Activated naive CD4-positive, alpha-beta T cell treated with anti-CD3 and anti-CD28 coated beads, Interleukin-2, amount 10 ng/mL, durations not matched to agents 7 days and 5 days (primary cell): ENCODE measurements at places on chromosomes 7 and 10.

DNA sequence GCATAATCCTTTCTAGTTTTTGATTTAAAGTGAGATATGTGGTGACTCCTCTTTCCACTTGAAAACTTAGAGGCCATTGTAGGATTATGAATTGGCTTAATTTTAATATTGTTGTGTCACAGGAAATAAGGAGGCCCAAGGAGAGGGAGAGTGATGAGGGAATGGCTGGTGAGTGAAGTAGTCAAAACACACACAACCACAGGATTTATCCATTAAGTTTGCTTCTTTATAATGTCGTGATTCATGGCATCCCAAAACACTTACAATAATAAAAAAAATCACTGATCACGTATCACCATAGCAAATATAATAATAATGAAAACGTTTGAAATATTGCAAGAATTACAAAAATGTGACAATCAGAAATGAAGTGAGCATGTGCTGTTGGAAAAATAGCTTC is 1215.5 kb upstream of the LRRTM3 start:
- DNase-seq: no peak

GRCh38 chr10:35640474-35640873 is 1.6 kb downstream of the FZD8 start:
- peak; percentile 42 for DNase-seq

GRCh38 chr10:18463673-18464211 is 187.6 kb downstream of the NSUN6 start:
- DNase-seq: no peak

GRCh38 chr10:72027498-72027897 is 60.9 kb downstream of the SPOCK2 start:
- DNase-seq: no peak

DNA sequence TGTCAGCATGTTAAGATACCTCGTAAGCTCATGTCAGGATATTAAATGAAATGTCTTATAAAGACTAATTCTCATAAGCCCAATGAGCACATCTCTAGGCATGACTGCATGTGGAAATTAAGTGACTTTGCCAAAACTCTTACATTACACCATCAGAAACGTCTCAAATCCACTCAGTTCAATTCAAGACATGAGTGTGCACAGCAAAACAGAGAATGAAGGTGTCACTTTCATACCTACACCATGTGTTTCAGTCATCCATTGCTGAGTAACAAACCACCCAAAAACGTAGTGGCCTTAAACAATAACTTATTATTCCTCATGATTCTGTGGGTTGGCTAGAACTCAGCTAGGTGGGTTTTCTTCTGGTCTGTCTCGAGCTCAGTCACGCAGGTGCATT is 99.8 kb downstream of the ATE1 start:
- DNase-seq: no peak
